Nasal cavity respiratory epithelium epithelial cell of viscerocranial mucosa (primary cell): ENCODE measurements at places on chromosomes 7 and 10. TPM values are rescaled to one million over a fixed set of nuclear protein-coding genes. Genes with fewer than 3 reads are reported as not detected.

The MSMB gene
- total RNA-seq = 0.34 and 21.0 TPM in 2 replicates

The PRKAR1B gene
- total RNA-seq = 6.2 and 13.6 TPM in 2 replicates

The ADIRF gene
- total RNA-seq = 1.00 and 63.6 TPM in 2 replicates

The CNPY1 gene
- total RNA-seq = not detected in 2 replicates

The DRGX gene
- total RNA-seq = not detected in 2 replicates

The GDF2 gene
- total RNA-seq = not detected in 2 replicates

The UNCX gene
- total RNA-seq = not detected in 2 replicates

The ATOH7 gene
- not detected in 2 replicates for total RNA-seq

The ABCB4 gene
- total RNA-seq = not detected in 2 replicates

The TSPAN12 gene
- 1.0 and 2.1 TPM in 2 replicates for total RNA-seq

The ACHE gene
- under 0.01 and 0.28 TPM in 2 replicates for total RNA-seq

The GNGT1 gene
- not detected in 2 replicates for total RNA-seq

The MACC1 gene
- total RNA-seq = 38.3 and 59.4 TPM in 2 replicates

The CDNF gene
- 1.2 and 1.4 TPM in 2 replicates for total RNA-seq

The HOXA11 gene
- not detected in 2 replicates for total RNA-seq

The CREB5 gene
- total RNA-seq = 6.5 and 7.8 TPM in 2 replicates

The NPFFR1 gene
- total RNA-seq = not detected in 2 replicates

The ABCA13 gene
- total RNA-seq = 0.68 and 4.9 TPM in 2 replicates

The IPMK gene
- total RNA-seq = 9.2 and 10.8 TPM in 2 replicates

The AP3M1 gene
- total RNA-seq = 25.6 and 44.1 TPM in 2 replicates

The MYO3A gene
- total RNA-seq = not detected in 2 replicates

The CH25H gene
- total RNA-seq = under 0.01 and 0.21 TPM in 2 replicates

The MRLN gene
- not detected in 2 replicates for total RNA-seq

The EGR2 gene
- total RNA-seq = 0.64 and 0.68 TPM in 2 replicates

The NXPH1 gene
- not detected in 2 replicates for total RNA-seq

The CALHM3 gene
- total RNA-seq = not detected in 2 replicates

The CYP3A7 gene
- 0.07 TPM in 1 of 2 replicates, not detected in the other for total RNA-seq

The SPDYE9 gene
- not detected in 2 replicates for total RNA-seq

The ACTA2 gene
- 5.8 and 20.6 TPM in 2 replicates for total RNA-seq

The CFAP46 gene
- under 0.01 and 0.28 TPM in 2 replicates for total RNA-seq

The VSTM4 gene
- total RNA-seq = not detected in 2 replicates

The PIK3CG gene
- under 0.01 TPM in 1 of 2 replicates, not detected in the other for total RNA-seq

The CLDN4 gene
- 44.1 and 64.8 TPM in 2 replicates for total RNA-seq
